Activated T-cell treated with anti-CD3 and anti-CD28 coated beads, Interleukin-2, amount 50 U/mL, for 1 hour (primary cell): ENCODE measurements at places on chromosomes 5 and 9.

GRCh38 chr5:4995014-4995413 is 145.1 kb upstream of the ADAMTS16 start:
- no peak for DNase-seq

DNA sequence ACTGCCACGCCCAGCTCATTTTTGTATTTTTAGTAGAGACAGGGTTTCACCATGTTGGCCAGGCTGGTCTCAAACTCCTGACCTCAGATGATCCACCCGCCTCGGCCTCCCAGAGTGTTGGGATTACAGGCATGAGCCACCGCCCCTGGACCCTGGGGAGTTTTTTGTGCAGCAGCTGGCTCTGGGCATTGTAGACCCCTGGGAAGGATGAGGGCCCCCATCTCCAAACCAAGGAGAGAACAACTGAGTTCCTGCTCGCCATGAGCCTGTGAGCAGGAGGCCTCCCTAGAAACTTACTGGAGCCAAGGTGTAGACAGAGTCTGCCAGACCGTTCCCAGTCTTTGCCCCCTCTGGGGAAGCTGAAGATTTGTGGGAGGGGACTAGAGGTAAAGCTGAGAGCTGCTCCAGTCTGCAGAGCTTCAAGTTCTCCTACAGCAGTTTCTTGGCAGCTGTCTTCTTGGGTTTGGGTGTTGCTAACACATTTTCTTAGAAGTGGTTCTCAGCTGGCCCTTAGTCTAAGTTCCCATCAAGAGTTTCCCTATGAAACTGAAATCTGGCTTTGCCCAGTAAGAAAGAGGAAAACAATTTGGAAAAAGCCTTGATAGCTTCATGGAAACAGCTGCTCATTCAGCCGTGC is 12.4 kb downstream of the NUDT2 start:
- DNase-seq, result no peak

DNA sequence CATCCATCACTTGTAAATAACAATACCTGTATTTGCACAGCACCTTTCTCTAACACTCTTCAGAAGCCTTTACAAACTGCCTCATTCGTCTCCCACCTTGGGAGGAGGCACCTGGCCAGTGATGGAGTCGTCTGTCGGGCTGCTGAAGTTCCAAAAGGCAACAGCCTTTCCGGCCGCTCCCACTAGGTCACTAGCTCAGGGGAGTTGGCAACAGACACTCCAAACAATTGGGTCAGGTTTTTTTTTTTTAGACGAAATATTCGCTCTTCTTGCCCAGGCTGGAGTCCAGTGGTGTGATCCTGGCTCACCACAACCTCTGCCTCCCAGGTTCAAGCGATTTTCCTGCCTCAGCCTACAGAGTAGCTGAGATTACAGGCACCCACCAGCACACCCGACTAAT is 4.0 kb downstream of the DAP start:
- no peak for DNase-seq

- DNase-seq, result no peak
These were observed 98.3 kb downstream of the F2RL2 start for GRCh38 chr5:76524868-76525267.

DNA sequence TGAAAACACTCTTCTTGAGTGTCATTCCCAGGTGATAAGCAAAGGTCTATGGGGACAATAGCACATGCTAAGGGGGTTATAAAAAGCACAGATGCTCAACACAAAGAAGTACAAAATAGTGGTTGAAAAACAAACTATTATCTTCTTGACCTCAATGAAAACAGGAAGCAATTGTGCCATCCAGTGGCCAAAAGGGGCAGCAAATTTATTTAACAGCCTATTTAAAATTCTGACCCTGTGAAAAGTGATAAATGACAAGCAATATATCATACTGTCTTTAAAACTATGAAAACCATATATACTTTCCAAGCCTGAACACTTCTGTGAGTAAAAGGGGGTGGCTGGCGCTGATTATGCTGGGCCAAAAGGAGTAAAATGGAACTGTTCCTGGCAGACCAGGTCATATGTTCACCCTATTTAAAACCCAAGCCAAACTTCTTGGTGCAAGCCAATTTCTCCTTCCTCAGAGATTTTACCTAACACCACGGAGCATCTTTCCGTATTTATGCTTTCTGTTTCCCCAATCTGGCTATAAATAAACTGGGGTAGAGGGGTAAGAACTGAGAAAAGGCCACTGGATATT is 29.7 kb downstream of the TEX10 start:
- no peak for DNase-seq

- peak; percentile 52 for DNase-seq
These were observed 1.4 kb downstream of the CHD1 start for GRCh38 chr5:98927242-98927988.

- DNase-seq, result no peak
These were observed 1.0 kb upstream of the TLE1 start for GRCh38 chr9:81690251-81690851.

- DNase-seq, result no peak
These were observed 1942.4 kb upstream of the WWC1 start for GRCh38 chr5:166349046-166349445.

GRCh38 chr5:141039061-141039460 is 12.1 kb upstream of the PCDHB1 start:
- no peak for DNase-seq

DNA sequence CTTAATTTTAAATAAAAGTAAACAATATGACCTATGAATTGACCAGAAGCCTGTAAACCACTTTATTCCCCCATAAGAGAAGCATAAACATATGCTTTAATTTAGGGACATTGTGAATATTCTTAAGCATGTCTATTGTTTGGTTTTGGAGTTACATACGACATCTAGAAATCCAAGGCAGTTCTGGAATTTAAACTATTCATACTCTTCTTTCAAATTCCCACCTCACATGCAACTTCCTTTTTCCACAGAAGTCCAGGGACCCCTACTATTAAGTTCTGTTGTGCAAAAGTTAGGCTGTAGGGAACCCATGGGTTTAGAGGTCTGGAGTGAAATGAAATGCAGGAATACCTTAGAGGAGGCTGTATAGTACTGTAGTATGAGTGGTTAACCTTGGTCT is 2.1 kb downstream of the RIC1 start:
- DNase-seq, result no peak
